ENCODE measurements at places on chromosomes 3 and 15.
A peak's percentile ranks its signal among the peaks of the same experiment; 100 is the strongest.

- H3K4me1 ChIP-seq = peaks cover 7% of the 10 kb centered on the region
- no peaks in the 10 kb centered on the region for H3K36me3 ChIP-seq
- no peaks in the 10 kb centered on the region for H3K27me3 ChIP-seq
- no peak overlapping the region for H3K4me3 ChIP-seq
- DNase-seq = peak; percentile 67
These were observed 5.2 kb downstream of the LINS1 start for GRCh38 chr15:100596792-100597191.

DNA sequence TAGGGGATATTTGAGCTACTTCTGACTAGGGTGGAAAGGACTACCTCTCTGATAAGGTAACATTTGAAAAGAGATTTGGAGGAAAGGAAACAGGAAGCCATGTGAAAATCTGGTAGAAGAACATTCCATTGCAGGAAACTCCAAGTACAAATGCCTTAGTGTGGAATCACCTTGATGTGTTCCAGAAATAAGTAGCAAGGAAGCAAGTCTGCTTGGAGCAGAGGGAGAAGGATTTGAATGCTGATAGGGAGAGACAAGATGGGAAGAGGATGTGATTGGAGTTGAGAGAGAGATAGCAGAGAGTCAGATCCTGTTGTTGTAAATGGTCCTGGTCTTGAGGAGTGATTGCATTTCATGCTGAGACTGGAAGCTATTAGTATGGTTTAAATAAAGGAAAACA, 335.1 kb upstream of the DCBLD2 start:
- H3K27ac ChIP-seq = no peak overlapping the region
- no peak for DNase-seq

DNA sequence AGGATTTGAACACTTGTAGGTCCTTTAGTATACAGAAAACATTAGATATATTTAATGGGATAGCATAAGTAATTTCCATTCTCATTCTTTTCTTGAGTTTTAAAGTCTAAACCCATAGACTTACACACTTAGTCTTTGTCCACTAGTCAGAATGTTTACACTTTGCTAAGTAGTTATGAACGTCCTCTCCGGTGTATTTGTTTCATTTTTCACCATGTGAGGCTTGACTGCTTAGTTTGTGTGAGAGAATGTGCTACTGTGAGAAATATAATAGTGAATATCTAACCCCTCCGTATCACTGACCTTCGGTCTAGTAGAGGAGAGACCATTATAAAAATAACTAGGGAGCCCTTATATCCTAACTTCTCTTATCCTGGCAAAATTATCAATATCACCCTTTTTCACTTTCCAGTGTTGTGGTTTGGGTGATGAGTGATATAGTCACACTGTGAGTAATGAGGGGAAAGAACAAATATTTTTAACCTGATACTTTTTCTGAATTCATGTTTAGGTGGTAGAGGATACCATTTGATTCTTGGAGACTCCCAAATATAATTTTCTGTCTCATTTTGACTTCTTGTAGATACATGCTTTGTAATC, 122.4 kb downstream of the UBE2E2 start:
- H3K36me3 ChIP-seq = no peaks in the 10 kb centered on the region
- H3K27me3 ChIP-seq = no peaks in the 10 kb centered on the region
- H3K4me1 ChIP-seq = no peaks in the 10 kb centered on the region
- no peak overlapping the region for H3K27ac ChIP-seq

DNA sequence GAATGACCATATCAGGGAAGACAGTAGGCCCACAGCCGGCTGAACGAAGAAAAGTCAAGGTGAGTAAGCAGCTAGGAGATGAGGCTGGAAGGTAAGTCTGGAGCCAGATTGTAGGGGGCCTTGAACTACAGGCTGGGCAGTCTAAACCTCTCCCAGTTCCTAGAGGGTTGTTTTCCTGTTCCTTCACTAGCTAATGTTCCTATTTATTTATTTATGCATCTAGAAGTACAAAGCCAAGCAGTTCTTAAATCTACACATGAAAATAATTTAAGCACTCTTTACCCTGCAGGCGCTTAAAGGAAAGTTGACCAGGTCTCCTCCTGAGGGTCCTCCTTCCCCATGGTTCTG, 3.7 kb downstream of the ACAA1 start:
- no peak overlapping the region for H3K27ac ChIP-seq
- no peaks in the 10 kb centered on the region for H3K27me3 ChIP-seq
- DNase-seq = no peak
- H3K4me3 ChIP-seq = no peak overlapping the region

DNA sequence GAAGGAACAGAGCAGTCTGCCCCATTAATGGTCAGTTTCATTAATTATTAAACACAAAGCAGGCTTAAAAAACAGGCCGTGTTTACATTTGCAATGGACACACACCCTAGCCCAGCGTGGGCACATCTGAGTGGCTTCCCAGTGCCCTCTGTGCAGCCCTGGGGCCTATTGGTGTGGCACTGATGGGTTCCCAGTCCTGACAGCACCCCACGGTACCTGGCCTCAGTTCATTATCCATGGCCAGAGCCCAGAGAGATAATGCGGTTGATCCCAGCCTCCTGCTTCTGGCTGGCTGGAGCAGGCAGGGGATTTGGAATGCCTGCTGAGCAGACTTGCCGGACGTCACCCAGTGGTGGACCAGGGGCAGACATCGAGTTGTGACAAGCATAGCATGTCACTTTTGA, 110.5 kb upstream of the ABHD17C start:
- no peaks in the 10 kb centered on the region for H3K27me3 ChIP-seq
- no peak for DNase-seq
- H3K4me3 ChIP-seq = no peak overlapping the region
- no peaks in the 10 kb centered on the region for H3K36me3 ChIP-seq
- no peak overlapping the region for H3K27ac ChIP-seq

GRCh38 chr15:81115054-81115939, 18.8 kb upstream of the CFAP161 start:
- no peak for DNase-seq
- H3K4me3 ChIP-seq = no peak overlapping the region
- no peaks in the 10 kb centered on the region for H3K4me1 ChIP-seq
- H3K27ac ChIP-seq = no peak overlapping the region

- no peak overlapping the region for H3K4me3 ChIP-seq
- no peaks in the 10 kb centered on the region for H3K27me3 ChIP-seq
- DNase-seq = no peak
- H3K27ac ChIP-seq = no peak overlapping the region
These were observed 225.8 kb upstream of the ALCAM start for GRCh38 chr3:105140899-105141367.

All from ascending aorta (tissue), 2 donors.